ENCODE measurements at places on chromosomes 2 and 18. TPM values are rescaled to one million over a fixed set of nuclear protein-coding genes. Genes with fewer than 3 reads are reported as not detected.

The KCNS3 gene
- total RNA-seq, result 1.8 TPM

The PRKAG3 gene
- not detected for total RNA-seq

The POMC gene
- total RNA-seq, result 1.3 TPM

The CGREF1 gene
- 4.7 TPM for total RNA-seq

The AKAIN1 gene
- total RNA-seq, result not detected

The SERPINB13 gene
- total RNA-seq, result not detected

The ST6GAL2 gene
- total RNA-seq, result not detected

Measured in epithelial cell of umbilical artery (primary cell).